Nucleus accumbens (tissue), 56 donors: ENCODE measurements at places on chromosomes 2 and 18.

DNA sequence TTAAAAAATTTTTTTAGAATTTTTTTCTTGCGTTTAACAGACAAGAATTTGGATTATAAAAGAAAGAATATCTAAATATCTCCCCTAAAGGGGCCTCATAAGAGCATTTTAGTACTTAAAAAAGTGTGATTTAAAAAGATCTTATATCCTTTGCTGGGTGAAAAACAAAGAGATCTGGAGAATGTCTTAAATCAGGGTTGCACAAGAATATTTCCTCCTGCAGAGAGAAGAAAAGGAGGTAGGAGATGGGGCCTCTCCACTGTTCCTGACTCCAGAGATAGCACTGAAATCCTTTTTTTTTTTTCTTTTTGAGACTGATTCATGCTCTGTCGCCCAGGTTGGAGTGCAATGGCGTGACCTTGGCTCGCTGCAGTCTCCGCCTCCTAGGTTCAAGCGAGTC, 68.5 kb upstream of the OSR1 start:
- DNase-seq = no peak

GRCh38 chr2:66428986-66429612, 5.8 kb upstream of the MEIS1 start:
- no peak for DNase-seq

DNA sequence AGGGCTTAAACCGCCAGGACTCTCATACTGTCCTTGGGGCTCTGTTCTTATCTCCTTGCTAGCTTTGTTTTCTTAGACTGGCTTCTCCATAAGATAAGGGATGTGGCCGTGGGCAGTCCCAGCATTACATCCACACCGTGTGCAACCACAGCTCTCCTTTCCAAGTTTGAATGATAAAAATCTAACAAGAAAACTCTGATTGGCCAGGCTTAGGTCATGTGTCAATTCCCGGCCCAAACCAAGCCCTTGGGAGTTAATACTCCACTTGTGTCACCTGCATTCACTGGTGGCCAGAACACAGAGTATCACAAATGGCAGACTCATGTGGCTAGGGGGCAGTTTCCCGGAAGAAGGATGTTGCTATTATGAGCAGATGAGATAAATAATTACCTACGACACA, 43.2 kb upstream of the KDM3A start:
- DNase-seq = no peak

- DNase-seq = no peak
These were observed 27.7 kb upstream of the DNMT3A start for GRCh38 chr2:25369439-25369838.

GRCh38 chr2:149816756-149817551, 229.4 kb upstream of the MMADHC start:
- DNase-seq = no peak

DNA sequence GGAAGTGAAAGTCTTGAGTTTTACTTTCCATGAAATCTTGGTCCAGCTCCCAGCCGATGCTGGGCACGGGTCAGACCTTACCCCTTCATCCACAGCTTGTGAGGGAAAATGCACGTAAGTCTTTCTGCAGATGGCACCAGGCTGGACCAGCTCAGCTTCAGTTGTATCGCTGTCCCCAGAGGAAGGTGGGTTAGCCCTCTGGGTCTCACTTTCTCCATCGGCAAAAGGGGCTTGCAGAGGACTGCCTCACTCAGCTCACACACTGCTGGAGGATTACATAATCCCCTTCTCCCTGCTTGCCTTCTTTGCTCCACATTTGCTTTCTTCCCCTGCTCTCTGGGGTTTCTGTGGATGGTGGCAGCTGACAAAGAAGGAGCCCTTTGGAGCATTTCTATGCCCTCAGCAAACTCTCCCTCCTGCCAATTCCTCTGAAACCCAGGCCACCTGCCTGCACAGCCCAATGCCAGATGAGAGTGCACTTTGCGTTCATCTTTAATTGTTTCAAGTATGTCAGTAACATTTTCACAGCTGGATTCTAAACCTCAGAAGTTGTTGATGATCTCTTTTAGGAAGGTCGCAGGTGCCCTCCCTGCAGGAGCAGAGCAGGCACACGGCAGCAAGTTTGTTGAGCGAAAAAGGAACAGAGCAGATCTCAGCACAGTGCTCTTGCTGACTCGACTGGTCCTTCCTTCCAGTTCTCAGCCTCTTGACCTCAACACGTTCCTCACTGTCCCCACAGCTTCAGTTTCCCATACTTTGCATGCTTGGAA, 155.6 kb upstream of the GLI2 start:
- DNase-seq = no peak

GRCh38 chr2:241298673-241299072, 16.8 kb downstream of the HDLBP start:
- DNase-seq = no peak

- peak; percentile 28 for DNase-seq
These were observed 31.6 kb downstream of the TWSG1 start for GRCh38 chr18:9366126-9366714.

DNA sequence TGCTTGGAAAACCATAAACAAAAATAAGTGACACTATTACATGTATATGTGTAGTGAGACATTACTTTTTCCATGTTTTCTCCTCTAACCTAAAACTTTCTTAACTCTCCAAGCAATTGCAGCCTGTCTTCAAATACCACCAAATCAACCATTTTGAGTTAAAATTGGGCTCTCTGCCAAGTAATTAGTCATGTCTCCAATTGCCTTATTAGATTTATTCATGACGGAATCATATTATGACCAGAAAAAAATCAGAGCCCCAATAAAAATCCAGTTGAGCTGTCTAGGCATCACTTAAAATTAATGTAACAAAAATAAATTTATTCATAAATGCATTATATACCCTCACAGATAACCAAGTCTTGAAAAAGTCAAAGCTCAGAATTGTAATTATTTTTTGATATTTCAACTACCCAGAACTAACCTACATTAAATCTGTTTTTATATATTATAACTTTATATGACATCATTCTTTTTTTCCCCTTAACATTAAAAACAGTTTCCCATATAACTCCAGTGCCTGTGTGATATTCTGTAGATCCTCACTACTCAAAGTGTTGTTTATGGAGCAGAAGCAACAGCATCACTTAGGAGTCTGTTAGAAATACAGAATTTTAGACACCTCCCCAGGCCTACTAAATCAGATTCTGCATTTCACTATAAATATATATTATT, 157.0 kb downstream of the ERBB4 start:
- DNase-seq = no peak

GRCh38 chr2:228675091-228675490, 493.6 kb upstream of the SPHKAP start:
- no peak for DNase-seq

- no peak for DNase-seq
These were observed 212.2 kb upstream of the RAB12 start for GRCh38 chr18:8397034-8397433.

GRCh38 chr2:68643874-68644485, 601 bp downstream of the PROKR1 start:
- no peak for DNase-seq

DNA sequence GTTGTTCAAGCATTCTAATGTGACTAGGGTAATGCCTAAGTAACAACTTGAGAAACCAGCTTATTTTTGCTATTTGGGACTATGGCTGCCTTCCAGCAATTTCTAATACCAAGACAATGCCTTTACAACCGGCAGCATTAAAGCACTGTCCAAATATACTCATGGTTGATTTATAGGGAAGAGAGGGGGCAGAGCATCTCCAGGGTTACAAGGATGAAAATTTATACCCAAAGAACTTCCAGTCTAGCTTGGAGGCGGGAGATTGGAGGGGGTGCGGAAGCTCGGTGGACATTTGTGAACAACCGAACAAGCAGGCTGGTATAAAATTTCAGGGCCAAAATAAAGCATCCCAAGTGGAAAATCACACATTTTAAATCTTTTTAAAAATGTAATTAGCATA, 294.9 kb upstream of the STON1 start:
- DNase-seq = no peak

DNA sequence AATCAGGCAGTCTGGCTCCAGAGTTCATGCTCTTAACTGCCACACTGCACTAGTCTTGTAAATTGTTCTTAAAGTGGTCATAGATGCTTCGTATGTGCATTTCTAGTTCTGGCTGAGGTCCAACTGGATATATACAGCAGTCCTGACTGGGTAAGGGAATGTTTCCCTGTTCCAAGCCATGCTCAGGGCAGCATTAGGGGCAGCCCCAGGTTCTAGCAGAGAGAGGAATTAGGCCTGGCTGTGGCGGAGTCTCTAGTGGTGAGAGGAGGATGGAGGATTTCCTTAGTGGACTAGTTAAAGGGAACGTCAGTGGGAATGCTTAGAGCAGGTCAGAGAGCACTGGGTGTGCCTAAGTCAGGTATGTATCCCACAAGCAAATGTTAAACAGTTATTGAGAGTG, 28.0 kb downstream of the UBE2E3 start:
- no peak for DNase-seq

- DNase-seq = peak; percentile 87
These were observed 25.0 kb upstream of the PHLPP1 start for GRCh38 chr18:62690236-62690815.

GRCh38 chr2:176582990-176583481, 313.8 kb downstream of the MTX2 start:
- DNase-seq = no peak

GRCh38 chr2:128504246-128505149, 185.8 kb upstream of the HS6ST1 start:
- no peak for DNase-seq

DNA sequence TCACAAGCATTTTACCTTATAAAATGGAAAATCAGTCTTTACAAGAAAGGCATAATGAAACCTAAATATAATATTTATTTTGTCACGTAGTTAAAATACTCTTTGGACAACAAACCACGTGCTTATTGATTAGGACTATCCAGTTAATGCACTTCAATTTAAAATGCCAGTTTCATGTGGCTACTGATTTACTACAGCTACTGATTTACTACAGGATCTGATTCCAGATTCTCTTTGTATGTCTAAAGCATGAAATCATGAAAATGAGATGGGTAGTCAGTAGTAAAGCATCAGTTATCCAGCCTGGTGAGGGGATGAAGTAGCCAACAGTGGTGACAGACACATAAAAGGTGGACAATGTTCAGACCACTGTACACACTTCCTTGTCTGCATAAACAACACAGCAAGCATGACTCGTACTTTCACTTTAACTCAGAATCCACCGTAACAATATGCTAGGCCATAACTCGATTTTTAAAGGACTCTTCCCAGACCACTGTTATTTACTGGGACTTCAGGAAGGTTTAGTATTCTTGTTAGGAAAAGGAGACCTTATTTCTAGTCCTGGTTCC, 24.9 kb downstream of the ACAA2 start:
- DNase-seq = no peak

DNA sequence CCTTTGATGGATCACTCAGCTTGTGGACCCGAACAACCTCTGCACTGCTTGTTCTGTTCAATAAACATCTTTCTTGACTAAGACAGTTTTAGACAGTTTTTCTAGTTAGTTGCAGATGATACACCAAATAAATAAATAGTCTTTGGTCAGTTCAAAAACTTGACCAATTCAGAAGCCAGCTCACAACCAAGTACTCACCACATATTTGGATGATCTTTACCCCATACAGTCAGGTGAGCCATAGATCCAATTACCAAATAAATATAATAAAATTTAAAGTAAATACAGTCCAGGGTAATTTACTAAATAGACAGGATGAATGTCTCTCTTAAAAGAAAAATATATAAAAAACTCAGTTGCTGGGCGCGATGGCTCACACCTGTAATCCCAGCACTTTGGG, 18.2 kb downstream of the SCN3A start:
- DNase-seq = no peak

GRCh38 chr18:45817543-45817942, 7.9 kb upstream of the SIGLEC15 start:
- DNase-seq = no peak

DNA sequence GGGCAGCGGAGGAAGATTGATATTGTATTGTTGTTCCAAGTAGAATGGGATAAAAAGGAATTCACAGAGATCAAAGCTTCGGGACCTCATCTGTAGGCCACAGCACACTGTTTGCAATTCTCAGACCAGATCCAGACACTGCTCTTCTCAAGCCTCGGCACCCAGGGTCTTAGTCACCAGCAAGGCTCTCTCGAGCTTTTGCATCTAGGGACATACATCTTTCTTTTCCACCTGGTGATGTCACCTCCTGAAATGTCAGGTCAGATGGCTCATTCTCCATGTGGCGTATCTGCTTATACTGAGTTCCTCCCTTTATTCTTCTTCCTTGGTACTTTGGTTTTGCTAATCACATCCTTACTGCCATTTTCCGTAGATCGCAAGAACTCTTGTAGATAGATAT, 42.9 kb upstream of the SNTG2 start:
- DNase-seq = no peak

GRCh38 chr2:239821694-239822075, 203.5 kb downstream of the NDUFA10 start:
- DNase-seq = no peak

DNA sequence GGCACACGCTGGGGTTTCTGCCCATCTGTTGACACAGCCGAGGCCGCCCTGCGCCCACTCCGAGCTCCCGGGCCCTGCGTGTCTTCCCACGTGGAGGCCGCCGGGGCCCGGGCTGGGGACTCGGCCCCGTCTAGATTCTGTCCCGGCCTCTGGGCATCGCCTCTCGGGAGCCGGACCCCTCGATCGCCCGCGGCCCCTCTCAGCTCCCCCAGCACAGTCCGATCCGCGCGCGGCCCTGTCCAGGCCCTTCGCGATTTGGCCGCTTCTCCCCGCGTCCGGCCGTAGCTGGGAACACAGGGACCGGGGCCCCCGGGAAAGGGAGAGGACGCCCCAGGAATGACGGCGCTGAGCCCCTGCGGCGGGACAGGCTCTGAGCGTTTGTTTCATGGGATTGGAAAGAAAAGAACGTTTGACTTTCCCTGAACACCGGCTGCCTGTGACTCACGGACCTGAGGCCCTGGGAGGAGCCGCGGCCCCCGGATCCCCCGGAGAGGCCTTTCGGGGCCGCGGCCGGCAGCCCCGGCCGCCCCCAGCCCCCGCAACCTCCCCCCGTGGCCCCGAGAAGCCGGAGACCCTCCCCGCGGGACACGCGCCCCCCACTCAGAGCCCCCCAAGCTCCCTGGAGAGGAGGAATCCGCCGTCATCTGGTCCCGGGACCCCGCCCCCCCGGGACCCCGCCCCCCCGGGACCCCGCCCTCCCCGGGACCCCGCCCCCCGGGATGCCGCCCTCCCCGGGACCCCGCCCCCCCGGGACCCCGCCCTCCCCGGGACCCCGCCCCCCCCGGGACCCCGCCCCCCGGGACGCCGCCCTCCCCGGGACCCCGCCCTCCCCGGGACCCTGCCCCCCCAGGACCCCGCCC, 62.7 kb upstream of the CTDP1 start:
- no peak for DNase-seq

GRCh38 chr2:96320326-96320725, 4.8 kb upstream of the ITPRIPL1 start:
- DNase-seq = no peak

GRCh38 chr18:79580498-79581171, 99.0 kb upstream of the CTDP1 start:
- DNase-seq = no peak

- no peak for DNase-seq
These were observed 75.3 kb downstream of the INHBB start for GRCh38 chr2:120421126-120421829.

- no peak for DNase-seq
These were observed 616 bp downstream of the EML6 start for GRCh38 chr2:54723996-54724559.

- DNase-seq = no peak
These were observed 2132.8 kb upstream of the CELF4 start for GRCh38 chr18:39698436-39698835.

GRCh38 chr2:233338046-233338445, 16.2 kb upstream of the DGKD start:
- no peak for DNase-seq

GRCh38 chr2:3132466-3132865, 245.2 kb downstream of the EIPR1 start:
- no peak for DNase-seq

GRCh38 chr2:58377181-58377580, 136.1 kb upstream of the FANCL start:
- DNase-seq = no peak
